ENCODE measurements at places on chromosomes 13 and 19. TPM values are rescaled to one million over a fixed set of nuclear protein-coding genes. Genes with fewer than 3 reads are reported as not detected.
A peak's percentile ranks its signal among the peaks of the same experiment; 100 is the strongest.

GRCh38 chr19:11261971-11262839 is at the start of gene DOCK6:
Gene DOCK6 (minus strand): TSS chr19:11262524. CDS start chr19:11262440, 84 bp downstream.
- DNase-seq = no peak

TRAPPC2B gene
- 18.9 TPM for polyA plus RNA-seq

GIPR gene
- 0.80 TPM for polyA plus RNA-seq

DNA sequence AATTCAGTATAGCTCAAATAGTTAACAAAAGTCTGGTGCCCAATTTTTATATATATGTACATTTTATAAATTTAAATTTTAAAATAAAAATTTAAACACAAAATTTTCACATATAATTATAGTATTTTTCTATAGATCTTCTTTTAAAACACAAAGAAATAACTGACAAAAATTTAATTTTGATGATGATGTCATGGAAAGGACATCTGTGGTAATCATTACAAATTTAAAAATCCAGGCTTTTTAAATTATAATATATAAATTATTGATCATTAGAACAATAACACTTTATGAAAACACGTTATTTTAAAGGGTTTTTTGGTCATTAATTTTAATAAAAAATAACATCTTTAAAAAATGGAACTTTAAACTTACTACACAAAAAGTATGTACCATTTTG is 381.1 kb downstream of the DACH1 start:
- no peak for DNase-seq

DNA sequence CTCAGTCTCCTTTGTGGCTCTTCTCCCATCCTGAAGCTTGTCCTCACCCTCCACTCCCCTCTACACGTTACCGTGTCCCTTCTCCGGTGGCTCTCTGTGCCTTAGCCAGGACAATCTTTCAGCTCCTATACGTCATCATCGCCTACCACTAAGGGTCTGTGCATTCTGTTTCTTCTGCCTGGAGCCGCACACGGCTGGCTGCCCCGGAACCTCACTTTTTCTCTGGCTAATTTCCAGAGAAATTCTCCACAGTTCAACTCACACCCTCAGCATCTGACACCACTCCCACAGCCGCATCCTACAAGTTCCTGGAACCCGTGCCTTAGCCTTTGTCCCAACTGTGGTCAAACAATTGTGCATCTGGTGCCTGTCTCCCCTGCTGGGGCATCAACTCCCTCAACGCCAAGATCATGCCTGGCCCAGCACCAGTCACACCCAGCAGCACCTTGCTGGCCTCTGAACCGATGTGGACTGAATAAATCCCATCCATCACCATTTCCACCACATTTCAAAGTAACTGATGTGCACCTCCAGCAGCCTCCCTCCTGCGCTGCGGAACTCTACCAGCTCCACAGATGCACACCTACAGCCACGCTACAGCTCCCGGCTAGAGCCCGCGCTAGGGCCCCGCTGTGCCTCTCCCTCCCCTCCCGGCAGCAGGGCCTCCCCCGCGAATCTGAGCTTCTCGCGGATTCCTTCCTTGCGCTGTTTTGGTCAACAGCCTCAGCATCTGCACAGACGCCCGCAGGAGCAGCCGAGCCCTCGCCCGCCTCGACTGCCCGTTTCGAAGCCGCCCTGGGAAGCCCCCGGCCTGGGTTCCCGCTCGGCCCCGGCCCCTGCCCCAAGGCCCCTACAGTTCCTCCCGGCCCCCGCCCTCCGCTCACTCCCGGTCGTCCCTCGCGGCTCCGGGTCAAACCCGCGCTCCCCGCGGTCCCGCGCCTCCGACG is 689 bp downstream of the DCUN1D2 start:
- no peak for DNase-seq

SHISA2 gene
- 59.7 TPM for polyA plus RNA-seq

DNA sequence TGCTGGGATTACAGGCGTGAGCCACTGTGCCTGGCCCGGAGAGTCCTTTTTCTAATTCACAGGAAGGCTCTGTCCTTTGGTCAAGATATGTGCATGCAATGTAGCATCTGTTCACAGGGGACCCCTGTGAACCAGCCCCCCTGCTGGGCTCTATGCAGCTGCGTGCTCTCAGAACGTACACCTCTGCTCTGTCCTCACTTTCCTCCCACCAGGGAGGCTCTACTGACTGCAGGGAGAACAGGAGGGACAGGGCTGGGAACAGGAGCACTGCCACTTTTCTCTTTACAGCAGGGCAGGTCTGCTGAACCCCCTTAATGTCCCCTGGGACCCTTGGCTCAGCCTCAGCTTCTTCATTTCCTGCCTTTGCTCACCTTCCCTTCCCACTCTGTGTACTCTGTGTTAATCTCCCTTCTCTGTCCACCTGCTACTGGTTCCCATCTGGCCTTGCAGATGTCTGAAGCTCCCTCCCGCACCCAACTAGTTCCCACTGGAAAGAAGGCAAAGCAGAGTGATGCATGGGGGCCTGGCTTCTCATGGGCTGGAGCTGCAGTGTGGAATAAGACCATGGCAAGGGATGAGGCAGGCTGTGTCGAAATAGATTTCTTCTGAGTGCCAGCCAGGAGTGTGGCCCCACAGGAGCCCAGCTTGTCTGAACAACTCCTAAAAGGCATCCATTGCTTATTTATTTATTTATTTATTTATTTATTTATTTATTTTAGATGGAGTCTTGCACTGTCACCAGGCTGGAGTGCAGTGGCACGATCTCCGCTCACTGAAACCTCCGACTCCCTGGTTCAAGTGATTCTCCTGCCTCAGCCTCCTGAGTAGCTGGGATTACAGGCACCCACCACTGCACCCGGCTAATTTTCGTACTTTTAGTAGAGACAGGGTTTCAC is 7.2 kb downstream of the ADGRE2 start:
- no peak for DNase-seq

- DNase-seq = no peak
Measured at GRCh38 chr13:114099918-114100445, 32.4 kb downstream of the RASA3 start.

- DNase-seq = no peak
Measured at GRCh38 chr13:20128459-20128931, 32.4 kb downstream of the GJA3 start.

- DNase-seq = no peak
Measured at GRCh38 chr13:48492470-48493065, 40.3 kb downstream of the RCBTB2 start.

- no peak for DNase-seq
Measured at GRCh38 chr13:31236211-31236786, 36.5 kb downstream of the B3GLCT start.

DNA sequence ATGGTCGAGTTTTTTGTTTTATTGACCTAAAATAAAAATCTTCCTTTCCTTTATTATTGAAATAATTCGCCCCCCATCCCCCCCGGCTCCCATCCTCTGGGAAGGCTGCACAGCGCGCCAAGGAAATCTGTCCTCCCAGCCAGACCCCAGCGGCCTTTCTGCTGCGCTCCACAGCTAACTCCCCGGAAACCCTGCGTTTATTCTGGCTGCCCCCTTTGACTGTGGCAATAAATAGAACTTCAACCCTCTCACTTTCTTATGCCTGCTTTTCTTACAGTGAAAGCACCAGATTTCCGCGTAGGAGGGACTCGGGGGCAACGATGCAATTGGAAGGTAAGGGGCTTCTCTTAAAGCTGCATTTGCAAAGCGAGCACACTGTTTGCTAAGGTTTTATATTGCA is 9.7 kb upstream of the C19orf12 start:
- DNase-seq = no peak

NANOS2 gene
- polyA plus RNA-seq = not detected

GRCh38 chr19:42422901-42423461 is 4.2 kb downstream of the LIPE start:
- DNase-seq = peak; percentile 35

GRCh38 chr13:21231426-21231940 is 55.0 kb downstream of the MRPL57 start:
- no peak for DNase-seq

LRFN3 gene
- 11.6 TPM for polyA plus RNA-seq

DNA sequence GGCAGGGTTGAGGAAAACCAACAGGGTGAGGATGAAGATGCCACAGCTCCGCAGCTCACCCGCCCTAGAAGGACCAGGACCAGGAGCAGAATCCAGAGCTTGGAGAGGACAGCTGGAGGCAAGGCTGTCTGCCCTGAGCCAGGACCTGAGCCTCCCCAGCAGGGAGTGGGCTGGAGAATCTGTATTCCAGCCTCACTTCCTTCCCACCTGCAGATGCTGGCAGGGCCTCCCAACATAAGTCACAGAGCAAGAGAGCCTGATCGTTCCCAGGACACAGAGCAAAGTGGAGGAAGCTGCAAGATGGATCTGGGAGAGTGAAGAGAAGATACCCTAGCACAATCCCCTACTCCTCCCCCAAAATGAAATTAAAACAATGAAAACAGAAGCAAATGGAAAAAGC is 61.7 kb upstream of the WASF3 start:
- DNase-seq = no peak

- DNase-seq = no peak
Measured at GRCh38 chr13:98599502-98600328, 22.8 kb upstream of the STK24 start.

GRCh38 chr19:47609906-47610894 is 1.3 kb downstream of the BICRA start:
- no peak for DNase-seq

- no peak for DNase-seq
Measured at GRCh38 chr13:75120085-75120484, 361.9 kb downstream of the TBC1D4 start.

MRPS12 gene
- polyA plus RNA-seq = 19.8 TPM

- no peak for DNase-seq
Measured at GRCh38 chr13:34076319-34076718, 258.4 kb downstream of the RFC3 start.

DNA sequence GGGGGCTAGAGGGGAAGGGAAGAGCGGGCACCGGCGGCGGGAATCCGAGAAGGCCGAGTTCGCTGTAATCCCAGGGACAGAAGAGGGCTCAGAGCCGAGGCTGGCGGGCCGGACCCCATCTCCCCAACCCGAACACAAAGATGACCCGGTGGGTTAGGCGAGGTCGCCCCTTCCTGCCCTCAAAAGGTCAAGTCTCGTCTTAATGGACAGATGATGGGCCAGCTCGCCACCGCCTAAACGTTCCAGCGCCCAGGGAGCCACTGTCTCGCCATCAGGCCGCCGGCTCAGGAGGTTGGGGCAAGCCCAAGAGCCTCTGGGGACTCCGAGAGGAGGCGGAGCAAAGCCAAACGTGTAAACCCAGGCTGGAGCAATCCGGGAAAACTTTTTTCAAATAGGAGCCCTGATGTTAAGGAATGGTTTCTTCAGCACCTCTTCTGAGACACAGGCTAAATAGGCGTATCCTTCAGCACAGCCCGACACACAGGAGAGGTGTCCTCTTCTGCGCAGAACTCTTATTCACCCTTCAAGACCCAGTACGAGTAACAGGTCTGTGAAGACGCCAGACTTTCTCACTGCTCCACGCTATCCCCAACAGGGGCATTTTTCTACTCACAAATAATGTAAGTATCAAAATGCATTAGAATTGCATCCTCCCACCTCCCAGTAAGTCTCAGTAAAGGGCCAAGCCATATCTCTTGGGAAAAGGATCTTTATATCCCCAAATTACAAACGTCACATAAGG is 6.3 kb upstream of the POU4F1 start:
- DNase-seq = no peak

GRCh38 chr19:55390461-55390880 is 4.7 kb downstream of the RPL28 start:
- no peak for DNase-seq

DNA sequence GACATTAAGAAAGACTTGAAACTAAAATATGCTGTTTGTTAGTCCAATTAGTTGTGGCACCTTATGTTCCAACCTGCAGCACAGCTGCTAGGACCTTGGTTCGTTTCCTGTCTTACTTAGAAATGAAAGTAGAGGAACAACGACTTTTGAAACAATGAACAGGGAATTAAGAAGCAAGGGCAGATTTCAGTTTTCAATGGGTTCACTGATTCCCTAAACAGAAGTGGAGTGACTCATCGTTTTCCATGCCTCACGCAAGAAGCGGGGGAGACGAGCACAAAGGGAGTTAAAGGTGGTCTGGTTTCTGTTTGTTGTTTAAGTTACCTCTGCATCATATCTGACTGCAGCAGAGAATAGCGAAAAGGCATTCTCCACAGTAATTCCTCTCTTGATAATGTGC is 44.8 kb downstream of the PHF11 start:
- no peak for DNase-seq

DNA sequence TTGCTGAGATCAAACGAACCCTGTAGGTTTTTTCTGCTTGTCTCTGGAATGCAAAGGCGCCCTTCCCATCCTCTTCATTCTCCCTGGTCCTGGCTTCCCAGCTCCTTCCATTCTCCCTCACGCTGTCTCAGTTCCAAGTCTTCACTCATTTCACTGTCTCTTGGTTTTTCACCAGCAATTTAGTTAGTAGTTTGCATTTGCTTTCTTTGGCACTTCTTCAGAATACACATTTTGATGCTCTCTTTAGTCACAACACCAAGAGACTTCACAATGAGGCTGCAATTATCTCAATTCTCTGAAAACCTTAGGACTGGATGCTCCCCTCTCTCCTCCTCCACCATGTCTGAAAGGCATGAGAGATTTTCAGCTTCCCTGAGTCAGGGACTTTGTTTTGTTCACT is 470.7 kb downstream of the FGF14 start:
- DNase-seq = no peak

GRCh38 chr19:38663156-38663651 is 15.8 kb downstream of the ACTN4 start:
- no peak for DNase-seq

- DNase-seq = no peak
Measured at GRCh38 chr19:2083174-2083854, 12.8 kb downstream of the MOB3A start.

DNA sequence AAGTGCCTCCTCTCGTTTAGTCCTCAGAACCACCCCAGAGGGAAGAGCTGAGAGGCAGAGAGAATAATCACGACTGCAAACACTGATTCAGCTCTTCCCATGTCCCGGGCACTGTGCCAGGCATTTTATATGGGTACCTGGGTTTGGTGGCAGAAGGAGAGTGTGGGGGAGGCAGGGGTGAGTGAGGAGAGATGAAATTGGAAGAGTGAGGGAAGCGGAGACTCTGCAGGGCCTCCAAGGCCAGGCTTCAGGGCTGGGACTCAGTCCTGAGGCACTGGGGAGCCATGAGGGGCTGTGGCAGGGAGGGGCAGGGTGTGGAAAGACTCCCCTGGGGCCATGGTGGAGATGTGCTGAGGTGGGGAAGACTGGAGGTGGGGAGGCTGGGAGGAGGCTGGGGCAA is 8.7 kb downstream of the SYNGR4 start:
- no peak for DNase-seq

PEAK3 gene
- 0.06 TPM for polyA plus RNA-seq

CYP4F12 gene
- polyA plus RNA-seq = 1.2 TPM

CYP2A6 gene
- polyA plus RNA-seq = not detected

DNA sequence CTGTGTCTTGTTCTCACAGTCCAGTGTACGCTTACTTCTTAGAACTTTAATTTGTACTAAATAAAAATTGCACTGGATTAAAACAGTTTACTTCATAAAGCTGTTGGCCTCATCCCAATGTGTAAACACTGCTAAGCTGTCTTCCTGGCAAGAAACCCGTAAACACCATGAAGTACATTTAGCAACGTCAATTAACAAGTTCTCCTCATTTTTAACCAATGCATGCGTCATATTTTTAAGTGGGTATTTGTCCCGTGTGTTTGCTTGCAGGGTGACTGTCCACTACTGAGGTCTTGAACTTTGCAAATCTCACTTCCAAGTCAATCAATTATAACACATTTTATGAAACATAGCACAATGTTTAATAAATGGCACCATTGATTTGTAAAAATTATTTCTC is 28.2 kb downstream of the LAIR2 start:
- DNase-seq = no peak

- DNase-seq = no peak
Measured at GRCh38 chr13:71772361-71772760, 94.6 kb downstream of the DACH1 start.

- DNase-seq = no peak
Measured at GRCh38 chr19:11286312-11286974, 9.5 kb upstream of the TSPAN16 start.

N4BP2L1 gene
- 19.3 TPM for polyA plus RNA-seq

- no peak for DNase-seq
Measured at GRCh38 chr13:39406688-39407087, 196.3 kb downstream of the LHFPL6 start.
